H1 (cell line): ENCODE measurements at places on chromosomes 11 and 22. TPM values are rescaled to one million over a fixed set of nuclear protein-coding genes. Genes with fewer than 3 reads are reported as not detected.

The RIMBP3B gene
- total RNA-seq, result 0.19 and 0.21 TPM in 2 replicates

The PLA2G3 gene
- total RNA-seq, result 25.9 and 26.8 TPM in 2 replicates

The RFPL3 gene
- total RNA-seq, result 0.24 TPM in 1 of 2 replicates, not detected in the other

The CABP4 gene
- not detected in 2 replicates for total RNA-seq

The KCNA4 gene
- not detected in 2 replicates for total RNA-seq
